ENCODE measurements at places on chromosomes 3 and 15.

DNA sequence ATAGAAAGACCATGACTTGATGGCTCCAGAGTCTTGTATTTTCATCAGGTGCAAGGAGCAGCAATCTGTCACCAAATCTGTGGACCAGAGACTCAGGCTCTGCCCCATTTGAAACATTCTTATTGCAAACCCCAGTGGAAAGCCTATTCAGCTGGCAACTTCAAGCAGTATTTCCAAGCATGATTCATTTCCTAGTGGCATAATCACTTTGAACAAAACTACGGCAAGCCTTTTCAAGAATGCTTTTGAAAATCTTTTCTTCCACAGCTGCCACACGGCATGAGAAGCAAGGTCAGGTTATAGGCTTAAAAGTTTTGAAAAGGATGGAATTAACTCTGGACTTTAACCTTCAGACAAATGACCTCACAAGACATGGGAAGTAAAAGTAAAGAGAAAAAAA, 122.0 kb upstream of the BFSP2 start:
- no peak for DNase-seq

- no peak for DNase-seq
Observed at GRCh38 chr3:46184469-46184868, 23.6 kb downstream of the CCR1 start.

DNA sequence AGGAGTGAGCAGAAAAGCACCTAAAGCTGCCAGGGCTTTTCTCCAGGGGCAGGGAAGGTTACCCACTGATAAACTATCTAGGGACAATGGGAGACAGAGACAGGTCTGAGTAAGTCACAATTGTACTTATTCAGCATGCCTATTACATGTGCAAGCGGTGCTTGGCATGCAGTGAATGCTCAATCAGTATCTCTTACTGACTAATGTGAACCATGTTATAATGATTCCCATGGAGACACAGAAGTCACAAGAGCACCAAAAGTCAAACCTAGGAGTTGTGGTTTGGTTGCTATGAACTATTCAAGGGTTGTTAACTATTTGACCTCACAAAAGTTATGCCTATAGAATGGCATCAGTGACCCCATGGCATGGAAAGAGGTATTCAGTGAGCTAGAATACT, 50.0 kb upstream of the RASGRP1 start:
- no peak for DNase-seq

- no peak for DNase-seq
Observed at GRCh38 chr3:16743276-16743675, 138.1 kb upstream of the DAZL start.

DNA sequence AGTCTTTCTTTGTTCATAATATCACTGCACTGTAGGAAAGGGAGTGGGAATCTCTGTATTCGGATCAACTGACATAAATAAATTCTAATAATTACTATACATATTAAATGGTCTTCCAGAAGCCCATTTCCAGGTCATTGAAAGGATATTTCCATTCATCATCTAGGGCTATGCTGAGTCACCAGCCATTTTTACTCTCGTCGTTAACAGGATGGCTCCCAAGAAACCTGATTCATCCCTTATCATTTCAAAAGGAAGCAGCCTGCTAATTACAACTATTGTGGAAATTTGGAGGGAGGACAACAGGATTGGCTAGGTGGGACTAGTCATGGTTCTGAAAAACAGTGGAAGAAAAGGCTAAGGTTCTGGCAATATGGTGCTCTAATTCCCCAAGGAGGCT, 13.6 kb downstream of the GMNC start:
- no peak for DNase-seq

GRCh38 chr3:26252001-26252400, 370.6 kb upstream of the LRRC3B start:
- DNase-seq = no peak

DNA sequence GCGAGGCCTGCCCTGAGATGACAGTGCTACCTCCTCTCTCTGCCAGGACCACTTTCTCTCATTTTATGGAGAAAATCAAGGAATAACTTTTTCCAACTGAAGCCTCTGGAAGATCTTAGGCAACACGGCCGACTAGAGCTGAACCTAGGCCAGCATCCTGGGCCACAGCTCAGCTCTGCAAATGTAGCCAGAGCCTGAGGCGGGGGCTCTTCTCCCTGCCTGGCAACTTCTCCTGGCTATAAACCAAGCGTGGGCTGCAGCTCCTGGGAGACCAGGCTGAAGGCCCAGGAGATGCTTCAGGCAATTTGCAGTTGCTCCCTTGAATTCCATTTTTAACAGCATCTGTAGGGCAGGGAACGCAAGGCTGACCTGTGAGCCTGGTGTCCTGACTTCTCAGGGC, 74.9 kb downstream of the CEMIP start:
- no peak for DNase-seq

- no peak for DNase-seq
Observed at GRCh38 chr3:122055215-122055614, at the start of gene CD86. Gene CD86, plus strand, starts transcription at chr3:122055362. Its CDS starts 128 bp downstream, at chr3:122055490.

GRCh38 chr3:157868946-157869345, 237.3 kb downstream of the SHOX2 start:
- DNase-seq = no peak

DNA sequence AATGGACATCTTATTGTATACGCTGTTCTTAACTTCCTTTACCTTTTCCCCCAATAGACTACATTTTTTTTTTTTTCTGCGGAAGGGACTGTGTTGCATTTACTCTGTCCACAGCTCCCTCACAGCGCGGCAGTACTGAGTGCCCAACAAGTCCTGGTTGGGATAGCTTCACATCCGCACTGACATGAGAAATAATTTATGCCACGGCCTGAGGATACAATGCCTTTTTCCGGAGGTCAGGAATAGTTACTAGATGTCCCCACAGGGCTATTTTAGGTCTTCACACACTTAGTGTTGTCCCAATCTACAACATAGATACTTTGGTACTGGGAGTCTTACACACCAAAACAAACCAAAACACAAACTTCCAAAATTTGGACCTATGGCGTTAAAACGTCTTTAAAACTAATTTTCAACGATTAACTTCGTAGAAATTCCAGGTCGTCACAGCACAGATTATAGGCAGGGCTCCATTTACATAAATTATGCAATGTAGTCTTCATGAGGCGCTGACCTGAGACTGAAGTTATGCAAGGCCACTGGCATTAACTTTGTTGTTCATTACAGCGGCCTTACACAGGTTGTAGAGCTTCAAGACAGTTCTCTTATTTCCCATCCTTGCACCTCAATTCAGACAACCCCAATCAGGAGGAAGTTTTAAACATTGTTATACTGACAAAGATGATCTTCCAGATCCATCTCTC, 989 bp upstream of the PPIB start:
- DNase-seq = no peak

DNA sequence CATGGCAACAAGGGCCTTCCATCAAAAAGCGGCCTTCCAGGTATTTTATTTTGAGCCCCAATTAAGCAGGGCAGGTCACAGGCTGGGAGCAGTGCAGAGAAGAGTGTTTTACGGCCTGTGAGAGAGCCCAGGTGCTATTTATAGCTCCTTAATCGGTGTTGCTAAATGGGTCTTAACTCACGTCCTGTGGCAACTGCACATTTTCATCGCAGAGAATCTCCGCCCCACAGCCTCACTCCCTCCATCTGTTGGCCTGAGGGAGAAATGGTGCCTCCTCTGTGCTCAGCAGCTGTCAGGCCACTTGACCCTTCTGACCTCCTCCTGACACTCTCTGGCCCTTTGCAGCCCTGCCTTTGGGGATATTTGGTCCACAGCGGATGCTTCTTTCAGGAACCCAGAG, 58.6 kb downstream of the SPSB4 start:
- no peak for DNase-seq

All from stimulated activated CD4-positive, alpha-beta T cell treated with anti-CD3 and anti-CD28 coated beads, Interleukin-12 subunit alpha, Interleukin-12 subunit beta, amount 100 ng/mL, for 24 hours (primary cell).